ENCODE measurements at places on chromosomes 7 and 10.

GRCh38 chr10:43930777-43931176, 282.1 kb upstream of the ZNF32 start:
- no peak for DNase-seq

DNA sequence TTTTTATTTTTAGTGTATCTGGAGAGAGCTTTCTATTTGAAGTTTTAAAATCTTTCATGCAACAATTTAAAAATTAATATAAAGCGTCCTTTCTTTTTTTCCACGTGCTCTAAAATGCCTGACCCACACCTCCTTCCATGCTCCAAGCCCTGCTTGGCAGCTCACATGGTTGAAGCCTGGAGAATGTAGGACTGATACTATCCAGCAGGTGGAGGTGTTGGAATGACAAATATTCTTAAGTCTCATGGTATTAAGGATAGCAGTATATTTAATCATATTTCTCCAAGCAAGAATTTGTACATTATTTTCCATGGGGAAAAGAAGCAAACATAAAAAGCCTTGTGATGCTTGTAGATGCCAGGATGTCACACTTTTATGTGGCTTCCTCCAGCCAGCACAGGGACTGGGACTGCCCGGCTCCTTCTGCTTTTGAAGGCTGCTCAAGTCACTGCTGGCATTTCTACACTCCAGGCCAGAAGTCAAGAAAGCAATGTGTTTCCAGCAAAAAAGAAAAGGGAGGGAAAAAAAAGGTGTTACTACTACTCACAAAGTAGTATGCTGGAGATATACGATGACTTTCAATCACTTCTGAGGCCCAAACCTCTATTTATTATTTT, 49.7 kb downstream of the BZW2 start:
- no peak for DNase-seq

DNA sequence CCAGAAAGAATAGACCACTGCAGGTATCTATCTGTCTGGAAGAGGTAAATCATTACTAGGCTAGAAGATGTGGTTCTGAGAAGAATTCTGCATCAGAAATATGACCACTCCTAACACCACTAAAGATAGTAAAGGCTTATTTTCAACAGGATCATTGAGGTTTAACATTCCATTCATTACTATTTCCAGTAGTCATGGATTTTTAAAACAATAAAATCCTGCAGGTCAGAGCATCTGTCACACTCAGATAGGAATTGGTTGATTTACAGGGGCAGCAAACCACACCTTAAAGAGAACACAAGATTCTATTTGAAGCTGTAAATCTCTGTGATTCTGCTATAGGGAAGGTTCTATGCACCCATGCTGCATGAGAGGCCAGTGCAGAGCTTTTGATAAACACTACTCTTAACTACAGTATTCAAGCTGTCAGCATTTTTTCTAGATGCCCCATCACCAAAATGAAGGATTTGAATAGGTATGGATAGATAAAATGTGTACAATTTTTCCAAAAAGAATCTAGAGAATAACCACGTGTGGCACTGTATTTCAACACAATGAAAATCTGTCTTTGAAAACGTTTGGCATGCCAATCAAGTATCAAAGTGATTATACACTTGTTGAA, 14.6 kb downstream of the LRRC17 start:
- DNase-seq: no peak

- no peak for DNase-seq
These were observed 525.0 kb upstream of the SEMA3D start for GRCh38 chr7:85711894-85712293.
